ENCODE measurements at places on chromosomes 3 and 15.

DNA sequence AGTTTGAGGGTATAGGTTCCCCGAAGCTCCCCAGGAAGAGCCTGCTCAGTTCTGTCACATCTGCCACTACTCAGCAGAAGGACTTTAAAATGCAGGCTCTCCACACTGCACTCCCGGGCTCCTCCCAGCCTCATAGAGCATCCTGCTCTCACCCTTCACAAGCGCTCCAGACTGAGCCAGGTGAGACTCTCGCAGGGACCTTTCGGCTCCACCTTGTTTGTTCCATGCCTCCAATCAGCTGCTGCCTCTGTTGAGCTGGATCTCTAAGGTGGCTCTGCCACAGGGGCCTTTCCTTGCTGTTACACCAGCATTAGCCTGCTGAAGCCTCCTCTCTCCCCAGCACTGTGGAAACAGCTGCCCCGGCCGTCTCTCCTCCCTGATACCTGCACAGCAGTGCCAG is 56.1 kb downstream of the SLCO3A1 start:
- DNase-seq, result no peak

DNA sequence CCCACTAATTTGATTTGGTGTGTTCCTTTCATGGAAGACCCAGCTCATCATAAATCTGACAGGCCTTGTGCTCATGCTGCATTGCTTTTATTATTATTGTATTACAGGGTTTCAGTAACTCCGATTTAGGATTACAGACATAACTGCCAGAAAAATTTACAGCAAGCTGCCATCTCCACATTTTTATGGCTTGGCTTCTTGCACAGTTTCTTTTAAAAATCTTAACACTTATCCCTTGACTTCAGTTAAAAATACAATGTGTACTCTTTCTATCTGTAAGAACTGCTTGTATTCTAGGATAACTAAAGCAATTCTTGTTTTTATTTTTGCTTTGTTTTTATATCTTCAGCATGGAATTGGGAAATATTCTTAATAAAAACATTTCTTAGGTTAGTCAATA is 612.2 kb downstream of the DIPK2A start:
- DNase-seq, result no peak

DNA sequence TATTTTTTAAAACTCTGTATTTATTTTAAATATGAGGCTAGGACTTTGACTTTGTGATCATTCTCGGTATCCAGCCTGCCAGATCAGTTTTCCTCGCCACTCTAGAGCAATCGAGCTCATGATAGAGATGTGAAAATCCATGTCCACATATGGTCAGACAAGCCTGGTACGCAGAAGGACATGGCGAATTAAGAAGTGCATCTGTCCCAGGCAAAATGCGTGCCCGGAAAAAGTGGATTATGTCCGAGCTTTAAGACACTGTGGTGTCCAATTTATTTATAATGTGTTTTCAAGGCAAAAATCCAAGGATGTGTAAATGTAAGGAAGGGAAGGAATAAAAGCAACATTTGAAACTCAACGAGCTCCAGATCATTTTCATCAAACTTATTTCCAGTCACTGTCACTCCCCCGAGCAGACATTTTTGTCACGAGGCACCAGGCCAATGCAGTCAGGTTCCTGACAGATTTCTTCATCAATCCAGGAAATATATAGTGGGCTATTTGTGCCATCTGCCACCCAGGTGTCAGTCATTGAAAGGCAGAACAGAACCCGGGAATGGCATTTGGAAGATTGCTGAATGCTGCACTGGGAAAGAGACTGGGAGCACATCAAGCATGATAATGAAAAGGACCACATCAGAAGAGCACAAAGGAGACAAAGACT is 825.7 kb downstream of the SQOR start:
- DNase-seq, result no peak

DNA sequence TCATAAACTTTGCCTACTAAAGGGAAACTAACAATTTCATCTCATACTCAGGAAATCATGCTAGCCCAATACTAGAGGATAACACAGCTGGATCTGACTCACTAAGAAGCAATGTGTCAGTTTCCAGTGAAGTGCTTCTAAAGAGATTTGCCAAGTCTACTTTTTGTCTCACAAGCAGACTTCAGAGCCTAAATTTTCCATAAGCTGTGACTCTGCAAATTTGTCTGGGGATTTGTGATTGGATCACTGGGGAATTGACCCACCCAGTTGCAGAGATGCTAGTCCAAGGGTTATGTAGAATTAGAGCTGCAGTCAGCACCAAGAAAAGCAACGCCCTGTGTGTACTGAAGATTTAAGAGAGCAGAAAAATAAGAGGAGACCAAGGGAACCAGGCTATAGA is 647.1 kb downstream of the NTRK3 start:
- no peak for DNase-seq

GRCh38 chr3:143084856-143085731 is 34.5 kb upstream of the CHST2 start:
- no peak for DNase-seq

DNA sequence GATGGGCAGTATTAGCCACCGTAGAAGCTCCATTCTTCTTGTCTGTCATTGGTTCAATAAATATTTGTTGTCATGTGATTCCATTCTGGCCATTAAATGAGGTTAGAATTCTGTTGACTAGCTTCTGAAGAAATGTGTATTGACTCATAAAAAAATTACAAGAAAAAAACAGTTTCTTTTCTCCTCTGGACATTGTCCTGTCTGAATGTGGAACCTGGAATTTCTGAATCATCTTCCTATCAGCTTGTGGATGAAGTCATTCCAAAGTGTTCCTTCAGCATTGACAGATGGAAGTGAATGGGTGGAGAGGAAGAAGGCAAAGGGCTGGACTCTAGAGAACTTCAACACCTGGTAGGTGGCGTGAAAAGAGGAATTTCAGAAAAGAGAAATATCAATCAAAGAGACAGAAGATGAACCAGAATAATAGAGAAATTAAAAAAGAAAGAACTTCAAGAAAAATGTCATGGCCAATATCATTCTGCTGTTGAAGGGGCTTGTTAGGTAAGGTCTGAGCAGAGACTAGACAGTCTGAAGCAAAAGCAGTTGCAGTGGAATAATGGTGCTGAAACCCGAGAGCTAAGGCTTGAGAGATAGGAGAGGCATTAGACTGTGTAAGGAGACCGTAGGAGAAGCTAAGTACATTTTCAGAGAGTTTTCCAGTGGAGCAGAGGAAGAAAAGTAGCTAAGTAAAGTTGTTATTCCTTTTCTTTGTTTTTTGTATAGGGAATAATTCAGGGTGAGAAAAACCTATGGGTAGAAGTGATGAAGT is 806.6 kb downstream of the SQOR start:
- no peak for DNase-seq

DNA sequence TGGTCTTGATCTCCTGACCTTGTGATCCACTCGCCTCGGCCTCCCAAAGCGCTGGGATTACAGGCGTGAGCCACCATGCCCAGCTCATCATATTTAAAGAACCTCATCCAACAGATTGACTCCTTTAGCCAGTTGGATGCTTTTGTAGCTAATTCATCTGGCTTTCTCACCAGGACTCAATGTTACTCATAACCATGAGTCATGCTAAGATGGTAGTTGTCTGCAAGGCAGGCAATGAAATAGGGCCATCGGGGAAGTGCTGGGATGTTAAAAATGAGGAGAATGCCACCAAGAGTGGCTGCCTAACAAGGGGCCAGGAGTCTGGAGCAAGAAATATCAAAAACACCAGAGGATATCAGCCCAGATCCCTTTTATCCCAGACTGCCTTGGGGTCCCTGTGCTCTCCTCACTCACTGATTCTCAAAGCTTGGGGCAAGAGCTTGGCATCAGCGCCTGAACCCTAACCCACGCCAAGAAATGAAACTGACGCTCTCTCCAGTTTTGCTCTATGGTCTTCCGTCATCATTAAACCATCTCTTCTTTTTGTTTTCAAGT is 7.4 kb upstream of the PCOLCE2 start:
- DNase-seq, result no peak

DNA sequence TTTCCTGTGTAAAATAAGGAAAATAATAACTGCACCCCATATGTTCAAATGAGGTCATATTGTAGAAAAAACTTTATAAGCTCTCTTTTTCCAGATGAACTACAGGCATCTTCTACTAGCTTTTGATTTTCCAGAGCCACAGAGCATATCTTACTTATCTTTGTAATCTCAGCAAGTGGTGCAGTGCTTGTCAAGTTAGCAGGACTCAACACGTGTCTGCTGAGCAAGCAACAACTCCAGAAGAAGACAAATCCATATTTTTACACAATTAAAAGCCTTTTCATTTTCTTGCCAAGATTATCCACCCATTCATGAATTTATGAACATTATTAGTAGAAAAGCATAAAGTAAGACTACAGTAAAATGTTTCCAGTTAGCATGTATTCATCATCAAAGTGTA is 14.4 kb upstream of the TSC22D2 start:
- no peak for DNase-seq

DNA sequence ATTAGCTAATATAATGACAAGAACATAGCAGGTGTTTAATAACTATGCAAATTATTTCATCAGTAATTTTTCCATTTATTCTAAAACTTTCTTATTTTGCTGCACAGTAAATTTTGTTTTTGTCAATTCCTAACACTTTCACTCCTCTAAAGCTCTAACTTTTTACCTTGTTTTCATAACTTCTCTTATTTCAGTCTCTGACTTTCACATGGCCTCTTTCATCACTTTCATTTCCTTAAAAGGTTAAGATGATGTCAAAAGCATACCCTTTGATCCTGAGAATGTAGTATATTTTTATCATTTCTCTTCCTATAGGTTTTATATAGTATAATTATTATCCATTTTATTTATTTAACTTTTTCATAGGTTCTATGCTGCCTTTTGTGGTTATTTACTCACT is 1325.8 kb upstream of the ALCAM start:
- DNase-seq, result no peak

DNA sequence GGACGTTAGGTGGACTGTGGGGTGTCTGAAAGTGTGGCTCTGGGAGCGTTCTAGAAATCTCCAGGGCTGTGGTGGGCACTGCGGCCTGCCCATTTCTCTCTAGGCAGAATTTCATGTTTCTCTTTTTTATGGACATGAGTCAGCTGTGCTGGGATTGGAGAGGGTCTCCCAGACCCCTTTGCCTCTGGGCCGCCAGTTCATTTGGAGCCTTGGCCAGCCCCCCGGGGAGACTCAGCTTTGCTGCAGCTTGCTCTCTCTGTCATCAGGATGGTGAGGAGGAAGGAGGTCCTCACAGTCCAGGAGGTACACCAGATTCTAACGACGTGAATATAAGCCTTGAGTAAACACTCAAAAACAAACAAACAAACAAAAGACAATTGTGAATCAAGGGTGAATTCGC is 149.6 kb upstream of the RGMA start:
- DNase-seq, result no peak

DNA sequence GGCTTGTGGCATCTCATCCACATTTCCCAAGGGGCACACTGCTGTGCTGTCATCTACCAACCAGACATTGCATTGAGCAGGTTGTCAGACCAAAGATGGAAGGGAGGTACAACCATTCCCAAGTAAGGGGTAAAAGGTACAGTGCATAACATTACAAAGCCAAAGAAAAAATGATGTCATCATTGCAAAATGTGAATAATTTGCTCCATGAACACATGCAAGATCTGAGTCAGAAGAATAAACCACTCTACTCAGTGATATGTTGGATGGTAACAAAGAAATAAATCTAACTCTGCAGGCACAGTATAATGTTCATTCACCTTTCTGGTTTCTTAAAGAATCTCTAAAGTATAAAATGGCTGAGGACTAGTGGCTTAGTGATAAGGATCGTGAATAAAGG is 202.7 kb downstream of the MAGI1 start:
- DNase-seq, result no peak

- DNase-seq, result no peak
These were observed 173.6 kb downstream of the KLHL25 start for GRCh38 chr15:85621094-85621493.

- DNase-seq, result no peak
These were observed 20.9 kb downstream of the PDE8A start for GRCh38 chr15:85002517-85002916.

DNA sequence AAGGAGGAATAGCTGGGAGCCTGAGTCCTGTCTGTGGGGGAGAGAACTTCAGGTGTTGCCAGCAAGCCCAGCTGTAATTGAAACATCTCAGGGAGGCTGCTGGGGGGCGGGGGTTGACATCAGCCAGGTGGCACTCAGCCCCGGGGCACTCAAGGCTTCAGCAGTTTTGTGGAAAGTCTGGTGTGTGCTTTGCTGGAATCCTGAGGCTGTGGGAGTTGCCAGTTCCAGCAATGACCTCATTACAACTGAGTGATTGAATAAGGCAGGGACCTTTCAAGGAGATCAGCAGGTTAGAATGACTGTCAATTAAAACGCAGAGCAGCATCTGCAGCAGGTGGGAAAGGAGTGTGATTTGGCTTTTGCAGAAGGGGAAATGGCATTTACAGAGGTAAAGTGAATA is 75.7 kb downstream of the FAM43A start:
- no peak for DNase-seq

DNA sequence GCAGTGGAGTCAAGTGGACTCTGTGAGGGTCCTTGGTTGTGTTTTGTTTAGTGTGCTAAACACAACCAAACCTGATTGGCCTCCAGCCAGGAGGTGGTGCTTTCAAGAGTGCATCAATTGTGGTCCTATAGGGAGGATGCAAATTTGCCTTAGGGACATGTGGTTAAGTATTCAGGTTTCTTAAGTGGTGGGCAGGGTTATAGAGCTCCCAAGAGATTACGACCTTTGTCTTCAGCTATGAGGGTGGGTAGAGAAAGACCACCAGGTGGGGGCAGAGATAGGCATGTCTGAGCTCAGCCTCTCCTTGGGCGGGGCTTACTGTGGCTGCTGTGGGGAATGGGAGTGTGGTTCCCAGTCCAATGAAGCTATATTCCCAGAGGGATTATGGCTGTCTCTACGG is 186.6 kb downstream of the SQOR start:
- no peak for DNase-seq

DNA sequence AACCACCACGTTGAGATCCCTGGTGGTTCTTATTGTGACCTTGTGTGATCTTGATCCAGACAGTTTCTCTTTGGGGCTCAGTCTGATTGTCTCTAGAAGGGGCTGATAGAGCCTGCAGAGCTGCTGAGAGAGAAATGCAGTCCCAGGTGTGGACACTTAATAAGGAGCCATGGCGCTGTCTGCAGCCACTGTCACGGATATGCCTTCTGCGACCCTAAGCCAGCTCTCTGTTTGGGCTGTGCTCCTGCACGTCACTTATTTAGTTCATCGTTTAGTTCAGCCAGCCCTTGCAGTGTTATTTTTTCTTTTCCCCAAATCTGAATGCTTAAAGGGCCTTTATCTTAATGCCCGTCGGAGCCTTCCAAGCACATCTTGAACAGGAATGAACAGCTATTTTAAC is 12.0 kb downstream of the SLC6A1 start:
- DNase-seq, result no peak

GRCh38 chr15:40746916-40747418 is 8.1 kb downstream of the RMDN3 start:
- DNase-seq, result no peak

Data from mesothelial cell of epicardium (in vitro differentiated cells).